Left hindlimb (tissue), 1 donor: ENCODE measurements at places on chromosomes 2 and 18.

DNA sequence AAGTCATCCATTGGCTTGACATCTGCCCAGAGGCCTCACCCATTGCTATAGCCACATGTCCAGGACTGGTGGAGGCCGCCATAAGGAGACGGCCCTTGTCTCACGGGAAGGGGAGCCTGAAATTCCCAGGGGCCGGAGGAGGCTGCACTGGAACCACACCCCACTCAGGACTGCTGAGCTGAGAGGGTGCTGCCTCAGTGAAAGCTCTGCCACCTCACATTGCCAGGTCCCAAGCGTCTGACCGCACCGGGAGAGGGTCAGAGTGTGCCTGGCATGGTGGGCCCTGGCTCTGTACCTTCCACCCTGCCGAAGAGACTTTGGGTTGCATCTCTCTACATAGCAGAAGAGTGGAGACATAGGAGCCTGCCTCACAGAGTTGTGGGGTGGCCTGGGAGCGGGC, 134.1 kb upstream of the GLI2 start:
- no peak for DNase-seq

DNA sequence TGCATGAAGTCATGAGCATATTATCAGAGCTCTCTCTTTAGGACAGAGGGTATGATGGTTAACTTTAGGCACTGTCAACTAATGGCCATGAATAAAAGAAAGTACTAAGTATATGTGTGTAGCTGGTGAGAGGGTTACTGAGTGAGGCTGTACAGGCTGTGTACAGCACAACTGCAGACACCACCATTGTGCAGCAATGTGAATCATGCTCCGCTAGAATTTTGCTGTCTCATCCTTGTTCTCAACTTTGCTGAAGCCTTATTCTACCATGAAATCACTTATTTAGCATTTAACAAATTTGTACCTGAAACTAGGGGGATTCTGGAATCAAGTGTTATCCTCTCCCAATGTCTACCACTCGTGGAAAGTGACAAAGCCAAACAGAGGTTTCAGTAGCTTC, 414.9 kb downstream of the PLCL1 start:
- DNase-seq, result no peak

DNA sequence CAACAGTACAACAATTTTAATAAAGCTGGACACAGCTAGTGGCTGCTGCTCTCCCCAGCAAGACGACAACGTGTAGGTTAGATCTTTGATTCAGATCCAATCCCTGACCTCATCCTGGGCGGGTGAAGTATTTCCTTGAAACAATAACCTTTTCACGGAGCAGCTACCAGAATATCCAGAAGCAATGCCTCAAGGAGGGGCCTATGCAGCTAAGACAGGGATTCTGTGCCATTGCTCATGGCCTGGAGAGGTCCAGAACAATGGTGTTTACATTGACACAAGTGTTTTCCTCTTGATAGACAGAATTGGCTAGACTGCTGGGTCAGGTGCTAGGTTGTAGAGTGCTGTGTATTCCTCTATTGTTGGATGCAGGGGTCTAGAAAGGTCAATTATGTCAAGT, 520.1 kb downstream of the BCL11A start:
- DNase-seq, result no peak

DNA sequence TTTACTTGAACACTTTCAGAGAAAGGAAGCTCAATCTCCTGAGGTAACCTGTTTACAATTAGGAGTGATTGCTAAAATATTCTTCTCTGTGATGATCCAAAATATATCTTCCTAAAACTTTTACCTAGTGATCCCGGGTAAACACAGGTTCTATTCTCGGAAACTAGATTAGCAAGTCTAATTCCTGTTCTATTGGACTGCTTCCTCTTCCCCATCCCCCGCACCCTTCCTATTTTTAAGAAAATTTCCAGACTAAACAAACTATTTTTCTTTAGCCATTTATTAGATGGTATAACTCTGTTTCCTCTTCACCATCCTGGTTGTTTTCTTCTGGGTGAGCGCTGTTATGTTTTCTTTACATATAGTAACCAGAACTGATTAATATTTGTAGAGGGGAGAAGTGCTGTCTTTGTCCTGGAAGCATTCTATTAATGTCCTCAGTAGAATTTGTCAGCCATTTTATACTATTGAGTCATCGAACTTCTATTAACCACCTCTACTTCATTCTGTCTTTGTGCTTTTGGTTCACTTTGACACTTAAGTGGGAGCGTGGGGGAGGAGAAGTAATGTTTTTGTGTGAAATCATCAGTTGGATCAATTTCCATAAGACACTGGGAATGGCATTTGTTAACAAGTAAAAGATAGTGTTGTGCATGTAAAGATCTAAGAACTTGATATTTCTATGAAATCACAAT, 31.8 kb downstream of the CREB1 start:
- no peak for DNase-seq

DNA sequence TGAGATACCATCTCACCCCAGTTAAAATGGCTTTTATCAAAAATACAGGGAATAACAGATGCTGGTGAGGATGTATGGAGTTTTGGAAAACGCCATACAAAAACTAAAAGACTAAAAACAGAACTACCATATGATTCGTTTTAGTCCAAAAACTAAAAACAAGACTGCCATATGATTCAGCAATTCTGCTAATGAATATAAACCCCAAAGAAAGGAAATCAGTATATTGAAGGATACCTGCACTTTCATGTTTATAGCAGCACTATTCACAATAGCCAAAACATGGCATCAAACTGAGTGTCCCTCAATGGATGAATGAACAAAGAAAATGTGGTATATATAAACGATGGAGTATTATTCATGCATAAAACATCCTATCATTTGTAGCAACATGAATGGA, 224.4 kb upstream of the MC4R start:
- DNase-seq, result no peak

- DNase-seq, result no peak
Observed at GRCh38 chr2:182242609-182243008, 184.2 kb downstream of the PDE1A start.

DNA sequence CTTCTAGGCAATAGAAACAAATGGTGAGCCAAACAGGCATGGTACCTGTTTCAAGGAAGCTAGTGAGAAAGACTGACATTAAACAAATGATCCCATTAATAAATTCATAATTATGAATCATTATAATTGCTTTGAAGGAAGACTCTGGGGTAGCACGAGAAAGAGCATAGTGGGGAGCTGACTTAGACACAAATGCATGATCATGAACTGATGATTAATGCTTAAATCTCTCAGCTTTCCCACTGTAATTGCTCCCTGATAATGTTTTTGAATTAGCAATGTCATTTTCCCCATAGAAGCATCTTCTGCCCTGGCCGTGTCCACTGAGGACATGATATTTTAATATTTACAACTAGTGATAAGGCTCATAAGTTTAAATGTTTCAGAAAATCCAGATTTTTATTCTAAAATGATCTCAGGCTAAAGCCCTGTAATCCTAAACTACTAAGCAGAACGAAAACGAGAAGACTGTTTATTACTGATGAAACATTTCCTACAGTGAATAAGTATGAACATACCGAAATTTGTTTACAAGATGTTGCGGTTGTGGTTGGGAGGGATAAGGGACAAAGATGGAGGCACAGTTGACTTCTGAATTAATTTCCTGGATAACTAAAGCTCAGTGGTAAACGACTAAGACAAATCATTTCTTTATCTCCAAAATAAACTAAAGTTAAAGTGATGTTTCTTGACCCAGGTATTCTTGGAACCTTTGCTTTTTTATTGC, 47.3 kb upstream of the TACR1 start:
- no peak for DNase-seq

- no peak for DNase-seq
Observed at GRCh38 chr2:174630107-174630506, 32.5 kb upstream of the WIPF1 start.

DNA sequence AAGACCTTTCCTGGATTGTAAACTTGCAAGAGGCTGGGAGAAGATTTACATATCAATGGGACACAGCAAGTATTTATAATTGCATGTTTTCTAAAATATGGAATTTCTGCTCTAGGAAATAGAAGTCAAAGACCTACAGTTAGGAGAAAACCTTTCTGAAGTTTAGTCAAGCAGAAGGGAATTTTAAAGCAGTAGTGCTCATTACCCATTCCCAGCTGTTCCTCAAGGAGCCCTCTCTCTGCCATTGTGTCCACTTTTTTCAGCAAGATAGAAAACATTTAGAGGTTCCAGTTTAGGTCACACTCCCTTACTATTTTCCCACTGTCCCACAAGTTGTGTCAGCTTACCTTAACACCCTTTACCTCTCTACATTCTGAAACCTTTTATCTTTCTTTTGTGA, 584.0 kb upstream of the CHAC2 start:
- DNase-seq, result no peak

DNA sequence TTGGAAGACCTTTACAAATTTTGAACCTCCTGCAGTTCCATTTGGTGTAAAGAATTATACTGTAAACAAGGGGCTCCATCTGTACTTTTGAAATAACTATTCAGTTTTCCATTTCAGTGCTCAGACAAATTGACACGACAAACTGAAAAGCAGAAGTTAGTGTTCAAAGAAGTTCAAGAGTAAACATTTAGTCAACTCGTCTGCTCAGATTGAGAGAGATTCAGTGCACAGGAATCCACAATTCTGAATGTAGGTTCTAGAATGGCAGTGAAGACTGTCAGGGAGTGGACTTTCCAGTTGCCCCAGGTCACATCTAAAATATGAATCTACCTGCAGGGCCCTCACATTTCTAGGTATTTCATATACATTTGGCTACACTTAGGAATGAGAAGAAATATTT, 322.3 kb upstream of the TCF4 start:
- no peak for DNase-seq

DNA sequence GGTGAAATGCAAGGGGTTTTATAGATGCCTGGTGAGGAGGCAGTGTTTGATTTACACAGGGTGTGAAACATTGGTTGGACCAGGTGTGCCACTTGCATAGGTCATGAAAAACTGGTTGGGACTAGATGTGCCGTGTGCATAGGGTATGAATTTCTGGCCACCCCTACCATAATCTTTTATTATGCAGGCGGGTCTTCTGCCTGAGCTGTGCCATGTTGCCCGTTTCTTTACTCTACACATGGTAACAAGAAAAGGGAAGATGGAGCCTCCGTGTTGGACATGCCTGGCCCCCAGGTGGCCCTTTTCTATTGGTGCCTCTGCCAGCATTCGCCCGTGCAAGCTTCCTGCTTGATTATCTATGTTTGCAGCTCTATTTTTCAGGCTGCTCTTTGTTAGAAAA, 805.4 kb downstream of the TRIB2 start:
- no peak for DNase-seq

DNA sequence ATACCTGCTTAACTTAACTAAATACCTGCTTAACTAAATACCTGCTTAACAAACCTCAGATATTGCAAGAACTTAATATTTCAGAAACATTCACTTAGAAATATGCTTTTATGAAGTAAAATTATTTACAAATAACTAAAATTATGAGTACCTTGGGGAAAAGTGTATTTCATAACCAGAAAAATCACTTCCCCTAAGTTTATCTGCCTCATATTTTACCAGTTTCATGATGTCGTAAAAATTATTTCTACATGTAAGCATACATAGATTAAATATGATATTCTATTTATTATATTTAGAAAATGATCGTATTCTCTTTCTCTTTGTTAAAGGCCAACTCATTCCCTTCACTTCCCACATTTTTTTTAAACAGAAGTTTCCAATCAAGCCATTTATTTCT, 41.5 kb upstream of the DSC1 start:
- no peak for DNase-seq

DNA sequence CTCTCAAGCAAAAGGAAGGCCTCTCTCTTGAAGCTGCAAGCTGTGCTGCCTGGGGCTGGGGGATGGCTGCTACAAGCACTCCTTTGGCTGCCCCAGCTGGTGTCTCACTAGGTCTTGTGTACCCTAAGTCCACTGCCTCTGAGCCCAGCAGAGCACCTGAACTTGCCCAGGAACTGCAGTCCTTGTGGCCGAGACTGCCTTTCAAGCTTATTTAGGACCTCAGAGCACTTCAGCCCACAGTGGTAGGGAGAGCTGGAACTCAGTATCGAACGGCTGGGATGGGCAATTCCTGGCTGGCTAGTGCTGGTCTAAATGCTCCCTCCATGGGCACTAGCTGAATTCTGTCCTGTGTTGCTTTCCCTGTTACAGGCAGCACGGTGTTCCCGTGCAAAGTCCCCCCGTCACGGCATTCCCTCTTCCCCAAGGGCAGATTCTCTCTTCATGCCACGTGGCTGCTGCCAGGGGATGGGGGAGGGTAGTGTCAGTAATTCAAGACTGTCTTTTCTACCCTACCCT, 25.9 kb downstream of the STPG4 start:
- no peak for DNase-seq

DNA sequence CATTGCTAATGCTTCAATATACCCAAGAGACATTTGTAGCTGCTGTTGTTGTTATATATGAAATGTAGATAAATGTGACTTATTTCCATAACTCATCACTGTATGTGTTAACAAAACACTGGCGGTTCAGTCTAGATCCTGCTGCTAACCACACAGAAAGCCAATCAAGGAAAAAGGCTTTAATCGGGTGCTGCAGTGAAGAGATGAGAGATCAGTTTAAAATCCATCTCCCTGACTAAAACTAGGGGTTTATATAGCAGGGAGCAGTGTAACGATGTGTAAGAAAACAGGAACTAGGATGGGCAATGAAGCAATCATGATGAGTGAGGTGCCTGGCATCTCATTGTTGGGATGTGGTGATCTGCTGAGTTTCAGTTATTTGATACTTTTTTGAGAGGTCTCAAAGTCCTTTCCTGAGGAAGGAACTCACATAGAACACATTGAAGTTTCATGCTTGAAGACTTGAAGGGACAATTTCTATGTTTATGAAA, 677.7 kb upstream of the CDH7 start:
- no peak for DNase-seq

DNA sequence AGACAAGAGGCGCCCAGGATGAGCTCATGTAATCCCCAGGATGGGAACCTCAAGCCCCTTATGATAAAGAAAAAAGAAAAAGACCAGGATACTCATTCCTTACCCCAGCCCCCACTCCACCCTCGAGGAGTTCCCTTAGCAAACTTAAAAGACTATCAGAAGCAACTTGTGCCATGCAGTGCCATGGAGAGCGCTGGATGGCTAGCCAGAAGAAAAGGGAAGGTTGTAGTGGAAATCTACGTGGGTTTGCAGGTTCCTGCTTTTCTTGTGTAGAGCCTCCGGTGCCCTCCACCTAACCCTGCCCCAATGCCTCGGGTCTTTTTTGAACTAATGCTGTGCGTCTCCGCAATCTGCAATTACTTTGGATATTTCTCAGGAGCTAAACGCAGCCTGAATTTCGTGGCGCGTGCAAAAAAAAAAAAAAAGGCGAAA, 16.2 kb upstream of the BCL11A start:
- DNase-seq, result no peak

- DNase-seq, result no peak
Observed at GRCh38 chr2:199662255-199662654, 188.7 kb downstream of the FTCDNL1 start.

GRCh38 chr2:194319222-194319992, 1337.6 kb upstream of the SLC39A10 start:
- DNase-seq, result no peak
